T follicular helper cell (primary cell): ENCODE measurements at places on chromosomes 6 and 20.

- DNase-seq: no peak
Measured at GRCh38 chr20:8221887-8222419, 89.9 kb downstream of the PLCB1 start.

GRCh38 chr20:56429502-56429901 is 17.4 kb downstream of the CASS4 start:
- no peak for DNase-seq

GRCh38 chr6:73299151-73299971 is 36.4 kb upstream of the KHDC1 start:
- no peak for DNase-seq

DNA sequence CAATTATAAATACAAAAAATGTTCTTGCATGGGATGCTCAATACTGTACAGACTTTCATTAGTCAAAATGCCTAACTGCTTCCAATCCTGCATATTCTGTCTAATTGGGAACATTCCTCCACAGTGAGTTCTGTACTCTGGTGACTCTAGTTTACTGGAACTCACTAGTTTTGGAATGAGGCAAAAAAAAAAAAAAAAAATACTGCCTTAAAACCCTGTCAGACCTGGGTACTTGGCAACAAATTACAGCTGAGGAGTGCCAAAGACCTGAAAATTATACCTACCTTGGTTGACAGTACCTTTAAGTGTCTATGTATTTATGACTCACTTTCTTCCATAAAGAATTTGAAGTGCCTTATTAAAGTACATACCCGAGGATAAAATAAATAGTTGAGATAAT is 276.7 kb downstream of the FARS2 start:
- DNase-seq: no peak

GRCh38 chr6:37705239-37706051 is 7.8 kb upstream of the MDGA1 start:
- peak; percentile 65 for DNase-seq

GRCh38 chr20:57582029-57582378 is 21.1 kb downstream of the PCK1 start:
- no peak for DNase-seq

DNA sequence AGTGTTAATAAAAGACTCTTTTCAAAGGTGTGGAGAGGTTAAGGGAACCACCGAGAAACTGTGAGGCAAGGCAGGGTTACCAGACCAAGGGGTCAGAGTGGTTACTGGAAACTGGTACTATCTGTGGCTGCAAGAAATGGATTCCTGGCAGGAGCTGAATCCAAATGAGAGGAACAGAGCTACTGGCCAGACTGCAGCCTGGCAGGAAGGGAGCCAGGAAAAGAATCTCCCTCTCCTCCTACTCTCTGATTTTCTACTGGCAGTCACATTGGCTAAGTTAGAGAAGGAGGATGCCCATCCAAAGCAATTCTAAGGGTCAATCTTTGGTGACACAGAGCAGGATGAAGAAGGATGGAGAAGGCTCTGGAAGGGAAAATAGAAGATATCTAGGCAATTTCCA is 211.5 kb downstream of the GRM1 start:
- DNase-seq: no peak

- DNase-seq: no peak
Measured at GRCh38 chr6:5089481-5090438, 4.6 kb downstream of the PPP1R3G start.

GRCh38 chr6:20532881-20533280 is 1.4 kb upstream of the CDKAL1 start:
- no peak for DNase-seq

DNA sequence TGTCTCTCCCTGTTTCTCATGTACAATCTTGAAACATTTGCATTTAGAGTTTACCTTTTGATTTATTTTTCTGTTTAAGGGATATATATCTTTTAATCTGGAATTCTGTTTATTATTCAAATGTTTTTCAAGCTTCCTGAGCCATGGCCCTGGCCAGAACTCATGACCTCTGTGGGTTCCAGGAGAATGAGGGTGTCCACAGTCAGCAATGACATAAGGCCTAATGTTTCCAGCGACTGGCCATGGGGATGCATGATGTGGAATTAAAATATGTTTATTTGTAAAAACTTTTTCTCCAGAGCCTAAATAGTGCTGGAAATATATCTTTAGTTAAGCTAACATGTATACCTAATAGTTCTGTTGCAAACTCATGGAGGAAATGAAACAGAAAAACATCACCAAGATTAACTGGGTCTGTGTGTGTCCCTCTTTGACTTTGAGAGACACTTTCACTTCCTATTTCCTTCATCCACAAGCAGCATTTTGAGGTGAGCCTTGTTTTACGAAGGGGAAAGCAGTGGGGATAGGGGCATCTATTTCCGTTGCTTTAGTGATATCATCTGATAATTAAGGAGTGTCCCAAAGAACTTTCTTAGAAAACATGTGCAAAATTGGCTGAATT is 87.6 kb downstream of the SMOC2 start:
- no peak for DNase-seq

GRCh38 chr6:148440877-148441453 is 98.3 kb downstream of the SASH1 start:
- DNase-seq: no peak

DNA sequence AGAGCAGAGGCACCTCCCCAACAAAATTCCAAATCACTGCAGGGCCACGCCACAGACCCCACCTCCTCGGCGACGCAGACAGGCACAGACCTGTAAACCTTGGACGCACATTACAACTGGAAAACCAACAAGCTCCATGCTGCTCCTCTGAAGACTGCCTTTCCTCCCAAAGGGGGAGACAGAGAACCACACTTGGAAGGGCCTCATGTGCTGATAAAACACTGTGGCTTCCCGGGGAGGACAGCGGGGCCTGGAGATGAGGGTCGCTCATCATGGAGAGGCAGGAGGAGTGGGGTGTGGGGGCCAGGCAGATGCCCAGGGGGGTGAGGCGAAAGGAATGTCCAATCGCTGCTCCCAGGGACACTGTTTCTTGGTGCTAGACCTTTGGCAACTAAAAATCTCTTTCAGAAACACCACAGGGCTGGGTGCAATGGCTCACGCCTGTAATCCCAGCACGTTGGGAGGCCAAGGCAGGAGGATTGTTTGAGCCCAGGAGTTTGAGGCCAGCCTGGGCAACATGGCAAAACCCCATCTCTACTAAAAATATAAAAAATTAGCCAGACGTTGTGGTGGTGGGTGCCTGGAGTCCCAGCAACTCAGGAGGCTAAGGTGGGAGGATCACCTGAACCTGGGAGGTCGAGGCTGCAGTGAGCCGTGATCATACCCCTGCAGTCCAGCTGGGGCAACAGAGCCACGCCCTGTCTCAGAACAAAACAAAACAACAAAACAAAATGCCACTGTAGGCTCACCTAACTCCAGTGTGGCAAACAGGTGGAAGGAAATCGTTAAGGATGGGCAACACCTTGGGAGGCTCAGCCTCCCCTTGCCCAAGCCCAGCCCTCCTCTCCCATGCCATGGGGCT is 53.8 kb downstream of the ABHD12 start:
- no peak for DNase-seq
